ENCODE measurements at places on chromosomes 6 and 20. TPM values are rescaled to one million over a fixed set of nuclear protein-coding genes. Genes with fewer than 3 reads are reported as not detected.

DNA sequence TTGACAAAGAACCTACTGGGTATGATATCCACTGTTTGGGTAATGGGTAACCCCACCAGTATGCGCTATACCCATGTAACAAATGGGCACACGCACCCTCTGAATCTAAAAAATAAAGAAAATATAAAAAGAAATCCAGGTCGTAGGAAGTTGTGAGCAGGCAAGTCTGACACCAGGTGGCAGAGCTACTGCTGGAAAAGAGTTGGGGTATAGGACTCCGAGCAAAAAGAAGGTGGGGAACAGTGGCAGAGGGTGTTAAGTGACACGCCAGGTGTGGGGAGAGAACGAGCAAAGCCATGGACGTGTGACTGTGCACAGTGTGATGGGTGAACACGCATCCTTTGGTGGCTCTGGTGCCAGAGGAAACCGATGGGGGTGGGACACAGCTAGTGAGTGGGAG lies 46.7 kb downstream of the NOX3 start:
- no peak overlapping the region for H3K27ac ChIP-seq
- no peak for DNase-seq
- H3K27me3 ChIP-seq: no peaks in the 10 kb centered on the region
- no peak overlapping the region for H3K4me3 ChIP-seq
- H3K4me1 ChIP-seq: no peaks in the 10 kb centered on the region

DNA sequence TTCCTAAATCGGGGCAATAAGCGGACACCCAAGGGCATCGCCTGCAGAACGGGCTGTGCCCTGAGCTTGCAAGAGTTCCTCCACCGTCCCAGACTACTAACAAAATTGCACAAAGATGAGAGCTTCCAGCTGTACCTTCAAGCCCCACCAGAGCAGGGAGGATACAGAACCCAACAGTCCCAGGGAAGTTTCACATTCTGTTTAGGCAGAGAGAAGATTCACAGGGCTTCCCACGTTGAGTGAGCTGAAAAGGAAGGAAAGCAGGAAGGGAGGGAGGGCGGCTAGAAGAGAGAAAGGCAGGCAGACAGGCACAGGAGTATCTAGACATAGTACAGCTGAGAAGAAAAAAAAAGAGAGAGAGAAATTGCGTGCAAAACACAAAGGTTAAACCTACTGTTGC lies 112.6 kb upstream of the AFDN start:
- H3K4me3 ChIP-seq: no peak overlapping the region
- H3K27ac ChIP-seq: no peak overlapping the region
- H3K4me1 ChIP-seq: peaks cover 2% of the 10 kb centered on the region
- DNase-seq: no peak
- peaks cover 82% of the 10 kb centered on the region for H3K27me3 ChIP-seq

PRICKLE4 gene
- not detected for total RNA-seq

GRCh38 chr20:48970681-48971365 lies 49.3 kb downstream of the ARFGEF2 start:
- peaks cover 9% of the 10 kb centered on the region for H3K36me3 ChIP-seq
- DNase-seq: no peak
- H3K4me1 ChIP-seq: no peaks in the 10 kb centered on the region
- H3K4me3 ChIP-seq: no peak overlapping the region

DNA sequence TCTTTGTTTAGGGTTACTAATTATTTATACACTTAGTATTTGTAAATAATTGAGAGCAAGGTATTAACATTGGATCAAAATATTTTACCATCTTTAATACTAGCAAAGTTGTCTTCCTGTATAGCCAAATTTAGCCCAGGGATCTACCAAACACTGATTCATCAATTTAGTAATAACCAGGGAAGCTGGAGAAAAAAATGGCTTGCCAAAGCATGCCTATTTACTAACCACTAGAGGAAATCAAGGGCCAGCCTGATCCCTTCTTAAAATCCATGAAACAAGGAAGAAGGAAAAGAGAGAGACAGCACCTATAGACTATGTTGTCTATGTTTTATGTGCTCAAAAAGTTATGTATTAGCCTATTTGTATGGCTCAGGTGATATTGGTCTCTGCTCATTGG lies 450.3 kb upstream of the GJE1 start:
- H3K4me1 ChIP-seq: no peaks in the 10 kb centered on the region
- no peak for DNase-seq
- no peak overlapping the region for H3K27ac ChIP-seq
- H3K36me3 ChIP-seq: no peaks in the 10 kb centered on the region
- H3K27me3 ChIP-seq: no peaks in the 10 kb centered on the region
- H3K4me3 ChIP-seq: no peak overlapping the region

GRCh38 chr6:37860226-37860839 lies 40.8 kb downstream of the ZFAND3 start:
- no peak overlapping the region for H3K27ac ChIP-seq
- no peak for DNase-seq
- H3K4me1 ChIP-seq: peaks cover 19% of the 10 kb centered on the region
- H3K4me3 ChIP-seq: no peak overlapping the region
- H3K27me3 ChIP-seq: no peaks in the 10 kb centered on the region

LAMA2 gene
- not detected for total RNA-seq

ID1 gene
- total RNA-seq: 0.72 TPM

TBXT gene
- total RNA-seq: not detected

DNA sequence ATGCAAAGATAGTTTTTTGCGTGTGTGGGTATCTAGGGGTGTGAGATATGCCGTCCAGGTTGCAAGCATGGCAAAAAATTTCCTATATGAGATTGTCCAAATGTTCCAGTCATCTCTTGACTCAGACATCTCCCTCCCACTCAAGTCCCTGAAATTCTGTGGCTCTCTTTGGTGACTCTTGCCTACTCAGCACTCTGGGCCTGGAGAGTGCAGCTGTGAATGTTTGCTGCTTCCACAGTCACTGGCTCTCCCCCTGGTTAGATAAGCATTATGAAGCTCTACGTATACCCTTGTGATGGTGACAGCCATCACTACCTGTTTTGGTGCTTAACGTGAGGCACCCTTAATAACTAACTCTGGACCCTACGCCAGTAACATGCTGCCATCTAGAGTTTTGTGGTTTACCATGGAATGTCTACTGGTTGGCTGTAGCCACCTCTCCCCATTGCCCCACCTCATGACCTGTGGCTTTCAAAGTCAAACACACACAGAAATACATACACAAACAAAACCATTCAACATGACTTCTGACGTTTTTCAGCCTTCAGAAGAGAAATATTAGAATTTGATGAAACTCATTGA lies 621.9 kb upstream of the CITED2 start:
- H3K4me3 ChIP-seq: no peak overlapping the region
- DNase-seq: no peak
- H3K4me1 ChIP-seq: no peaks in the 10 kb centered on the region
- no peaks in the 10 kb centered on the region for H3K36me3 ChIP-seq
- H3K27ac ChIP-seq: no peak overlapping the region
- no peaks in the 10 kb centered on the region for H3K27me3 ChIP-seq

RBPJL gene
- total RNA-seq: not detected

ZNF512B gene
- total RNA-seq: 15.4 TPM

MICB gene
- total RNA-seq: 42.8 TPM

- peaks cover 10% of the 10 kb centered on the region for H3K36me3 ChIP-seq
- no peaks in the 10 kb centered on the region for H3K27me3 ChIP-seq
- no peak overlapping the region for H3K27ac ChIP-seq
- peaks cover 12% of the 10 kb centered on the region for H3K4me1 ChIP-seq
- DNase-seq: no peak
Observed at GRCh38 chr6:20687494-20687893, 153.2 kb downstream of the CDKAL1 start.

HSPA1L gene
- 3.3 TPM for total RNA-seq

OLIG3 gene
- not detected for total RNA-seq

GRCh38 chr6:168647271-168647670 lies 206.3 kb downstream of the SMOC2 start:
- no peaks in the 10 kb centered on the region for H3K36me3 ChIP-seq
- H3K27me3 ChIP-seq: no peaks in the 10 kb centered on the region
- no peaks in the 10 kb centered on the region for H3K4me1 ChIP-seq
- no peak overlapping the region for H3K27ac ChIP-seq
- DNase-seq: no peak

DNA sequence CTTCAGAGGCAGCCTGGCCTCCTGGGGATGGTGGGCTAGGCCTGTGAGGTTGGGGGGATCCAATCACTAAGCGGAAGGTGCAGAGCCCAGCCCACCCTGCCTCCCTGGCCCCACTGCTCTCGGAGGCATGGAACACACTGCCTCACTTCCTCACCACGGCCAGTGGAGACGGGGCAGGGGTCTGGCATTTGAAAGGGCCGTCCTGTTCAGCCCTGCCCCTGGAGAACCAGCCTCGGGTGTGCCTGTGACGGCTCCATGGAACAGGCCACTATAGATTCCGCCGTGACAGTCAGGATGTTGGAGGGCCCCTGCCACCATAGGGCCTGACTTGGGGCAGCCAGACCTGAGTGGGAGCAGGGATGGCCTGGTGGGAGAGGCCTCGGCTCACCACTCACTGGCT lies 110.2 kb downstream of the DACT2 start:
- DNase-seq: no peak
- H3K27ac ChIP-seq: no peak overlapping the region
- H3K4me1 ChIP-seq: no peaks in the 10 kb centered on the region

- peak overlapping the region; percentile 99 for H3K27ac ChIP-seq
- no peak for DNase-seq
- H3K36me3 ChIP-seq: peaks cover 5% of the 10 kb centered on the region
Observed at GRCh38 chr6:144094731-144095133, 641 bp downstream of the SF3B5 start.

PKIG gene
- total RNA-seq: 3.1 TPM

MAP3K7 gene
- 29.9 TPM for total RNA-seq

DNA sequence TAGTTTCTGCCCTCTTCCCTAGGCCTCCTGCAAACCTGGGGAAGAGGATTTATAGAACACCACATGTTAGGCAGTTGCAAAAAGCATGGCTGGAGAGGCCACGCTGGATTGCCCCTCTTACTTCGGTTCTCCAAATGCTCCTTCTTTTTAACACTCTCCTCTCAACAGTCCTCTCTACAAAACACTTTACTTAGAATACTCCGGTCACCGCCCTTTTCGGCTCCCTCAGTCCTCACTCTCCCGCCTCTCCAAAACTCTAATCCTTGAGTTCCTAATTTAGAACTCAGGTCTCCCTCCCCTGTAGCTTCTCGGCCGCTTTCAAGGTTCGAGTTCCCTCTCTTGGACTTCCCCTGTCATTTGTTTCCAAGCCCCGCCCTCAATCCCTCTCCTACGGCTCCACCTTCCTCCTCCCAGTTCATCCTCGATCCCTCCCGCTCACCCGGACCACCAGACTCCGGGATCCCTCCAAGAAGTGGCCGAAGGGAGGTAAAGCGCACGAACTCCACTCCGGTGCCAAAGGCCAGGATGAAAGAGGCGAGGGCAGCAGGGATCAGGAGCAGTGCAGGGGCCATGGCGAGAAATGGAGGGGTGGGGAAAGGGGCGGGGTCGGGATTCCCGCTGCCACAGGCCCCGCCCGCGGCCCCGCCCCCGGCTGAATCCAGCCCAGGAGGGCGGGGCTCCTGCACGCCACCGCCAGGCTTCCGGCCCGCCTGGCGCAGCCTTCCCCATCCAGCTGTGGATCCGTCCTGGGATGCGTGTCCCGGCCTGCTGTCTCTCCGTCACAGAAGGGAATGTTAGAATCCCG lies at the start of gene NRM:
TSS of gene NRM (minus strand) at position 582 of the 805 bp plus-strand sequence. CDS start at position 572, 10 bp downstream.
- peak within 1 kb of the TSS; percentile 80 for H3K27ac ChIP-seq
- no peaks in the 10 kb centered on the region for H3K27me3 ChIP-seq
- H3K4me1 ChIP-seq: peaks cover 32% of the 10 kb centered on the region
- peak within 1 kb of the TSS; percentile 98 for H3K4me3 ChIP-seq
- peak; percentile 90 for DNase-seq

DNA sequence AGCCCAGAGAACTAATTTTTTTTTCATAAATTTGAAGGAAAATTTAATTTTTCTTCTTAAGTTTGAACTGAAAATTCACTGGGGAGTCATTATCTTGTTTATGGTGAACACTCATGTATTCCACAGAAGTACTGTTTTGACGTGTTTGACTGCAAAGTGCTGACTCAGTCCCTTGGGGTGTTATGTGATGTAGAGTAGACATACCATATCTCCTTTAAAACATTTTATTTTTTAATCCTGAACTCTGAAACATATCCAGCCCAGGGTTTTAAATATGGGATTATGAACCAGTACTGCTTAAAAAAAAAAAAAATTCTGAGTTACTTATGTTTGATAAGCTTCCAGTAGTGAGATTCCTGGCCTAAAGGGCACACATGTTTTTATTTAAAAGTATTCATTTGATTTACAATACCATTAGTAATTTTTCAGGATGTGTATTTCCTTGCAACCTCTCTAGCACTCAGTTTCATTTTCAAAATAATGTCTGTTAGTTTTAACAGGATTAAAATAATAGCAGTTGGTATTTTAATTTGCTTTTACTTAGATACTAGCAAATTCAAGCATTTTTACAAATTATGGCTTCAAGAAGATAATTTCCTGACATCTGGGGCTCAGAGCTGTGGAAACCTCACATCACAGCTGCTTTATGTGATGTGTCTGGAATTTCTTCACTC lies 81.7 kb upstream of the PDE10A start:
- no peak overlapping the region for H3K4me3 ChIP-seq
- peaks cover 1% of the 10 kb centered on the region for H3K27me3 ChIP-seq
- no peaks in the 10 kb centered on the region for H3K4me1 ChIP-seq
- H3K27ac ChIP-seq: no peak overlapping the region
- no peak for DNase-seq

TCP11 gene
- total RNA-seq: not detected

GRCh38 chr20:62359491-62360121 lies 7.5 kb downstream of the LAMA5 start:
- DNase-seq: no peak
- no peak overlapping the region for H3K4me3 ChIP-seq
- H3K27me3 ChIP-seq: peaks cover under 1% of the 10 kb centered on the region
- H3K36me3 ChIP-seq: no peaks in the 10 kb centered on the region
- no peak overlapping the region for H3K27ac ChIP-seq

PROKR2 gene
- not detected for total RNA-seq

DNA sequence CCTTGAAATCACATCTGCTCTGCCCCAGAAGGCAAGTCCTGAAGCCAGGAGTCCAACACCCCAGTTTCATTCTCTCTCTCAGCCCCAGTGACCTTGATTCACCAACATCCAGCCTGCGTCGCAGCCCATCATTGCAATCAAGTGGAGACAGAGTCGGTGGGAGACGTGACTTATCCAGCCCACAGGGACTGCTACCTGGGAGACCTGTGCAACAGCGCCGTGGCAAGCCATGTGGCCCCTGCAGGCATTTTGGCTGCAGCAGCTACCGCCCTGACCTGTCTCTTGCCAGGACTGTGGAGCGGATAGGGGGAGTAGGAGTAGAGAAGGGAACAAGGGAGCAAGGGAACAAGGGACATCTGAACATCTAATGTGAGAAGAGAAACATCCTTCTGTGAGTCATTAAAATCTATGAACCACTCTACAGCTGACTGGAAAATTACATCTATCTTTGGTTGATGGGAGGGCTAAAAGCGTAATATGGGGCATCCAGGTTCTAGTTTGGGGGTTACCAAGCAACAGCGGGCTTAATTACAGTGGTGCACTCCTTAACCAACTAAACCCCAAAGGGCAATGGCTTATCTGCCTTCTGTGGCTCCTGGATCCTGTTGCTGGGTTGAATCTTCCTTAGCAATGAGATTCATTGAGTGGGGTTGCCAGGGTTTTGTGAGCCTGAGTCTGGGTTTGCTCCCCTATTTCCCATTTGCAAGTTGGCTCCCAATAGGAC lies 2.5 kb downstream of the LY6G6D start:
- peaks cover 2% of the 10 kb centered on the region for H3K4me1 ChIP-seq
- DNase-seq: no peak

GRCh38 chr6:44655412-44656342 lies 268.2 kb downstream of the CDC5L start:
- H3K4me1 ChIP-seq: peaks cover 4% of the 10 kb centered on the region
- H3K27ac ChIP-seq: peak overlapping the region; percentile 80
- DNase-seq: peak; percentile 85
- H3K36me3 ChIP-seq: no peaks in the 10 kb centered on the region
- peak overlapping the region; percentile 43 for H3K4me3 ChIP-seq
- peaks cover 5% of the 10 kb centered on the region for H3K27me3 ChIP-seq

All from activated naive CD8-positive, alpha-beta T cell treated with anti-CD3 and anti-CD28 coated beads, Interleukin-2, amount 10 ng/mL, durations not matched to agents 7 days and 5 days (primary cell).